ENCODE measurements at places on chromosomes 16 and 17.

DNA sequence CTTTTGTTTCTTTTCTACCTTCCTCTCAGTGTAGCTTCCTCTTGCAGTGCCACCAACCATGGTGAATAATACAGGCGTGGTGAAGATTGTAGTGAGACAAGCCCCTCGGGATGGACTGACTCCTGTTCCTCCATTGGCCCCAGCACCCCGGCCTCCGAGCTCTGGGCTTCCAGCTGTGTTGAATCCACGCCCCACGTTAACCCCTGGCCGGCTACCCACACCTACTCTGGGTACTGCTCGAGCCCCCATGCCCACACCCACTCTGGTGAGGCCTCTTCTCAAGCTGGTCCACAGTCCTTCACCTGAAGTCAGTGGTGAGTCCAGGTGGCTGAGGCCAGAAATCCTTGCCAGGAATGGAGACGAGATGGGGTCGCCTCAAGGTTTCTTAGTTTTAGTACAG lies 23.9 kb downstream of the SRCAP start:
- no peak for DNase-seq

DNA sequence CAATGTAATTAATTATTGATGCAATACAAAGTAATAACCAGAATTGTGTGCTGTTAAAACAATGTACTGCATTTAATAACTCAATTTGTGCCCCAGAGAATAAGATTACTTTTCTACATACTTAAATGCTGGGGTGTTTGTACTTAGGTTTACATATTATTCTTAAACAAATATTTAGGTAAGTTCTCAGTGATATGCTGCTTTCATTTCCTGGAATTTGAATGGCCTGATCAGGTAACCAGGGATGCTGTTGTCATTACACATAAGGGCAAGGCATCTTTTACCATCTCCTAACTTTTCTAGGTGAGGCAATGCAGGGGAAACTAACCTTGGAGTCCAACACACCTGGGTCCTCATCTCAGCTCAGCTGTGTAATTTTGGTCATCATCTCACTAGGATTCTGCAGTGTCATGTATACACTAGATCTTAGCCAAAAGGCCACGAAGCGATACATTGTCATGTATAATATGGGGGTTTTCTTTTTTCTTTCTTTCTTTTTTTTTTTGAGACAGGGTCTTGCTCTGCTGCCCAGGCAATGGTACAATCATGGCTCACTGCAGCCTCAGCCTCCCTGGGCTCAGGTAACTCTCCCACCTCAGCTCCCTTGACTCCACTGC lies 45.2 kb downstream of the MYO1D start:
- no peak for DNase-seq

DNA sequence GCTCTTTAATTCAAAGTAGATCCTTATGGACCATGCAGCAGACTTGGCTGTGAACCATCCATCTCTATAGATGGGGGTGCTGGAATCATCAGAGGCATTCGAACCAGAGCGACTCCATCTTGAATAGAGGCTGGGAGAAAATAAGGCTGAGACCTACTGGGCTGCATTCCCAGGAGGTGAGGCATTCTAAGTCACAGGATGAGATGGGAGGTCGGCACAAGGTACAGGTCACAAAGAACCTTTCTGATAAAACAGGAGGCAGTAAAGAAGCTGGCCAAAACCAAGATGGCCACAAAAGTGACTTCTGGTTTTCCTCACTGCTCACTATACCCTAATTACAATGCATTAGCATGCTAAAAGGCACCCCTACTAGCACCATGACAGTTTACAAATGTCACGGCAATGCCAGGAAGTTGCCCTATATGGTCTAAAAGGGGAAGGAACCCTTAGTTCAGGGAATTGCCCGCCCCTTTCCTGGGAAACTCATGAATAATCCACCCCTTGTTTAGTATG lies 89.2 kb upstream of the BRD7 start:
- no peak for DNase-seq

- no peak for DNase-seq
Observed at GRCh38 chr17:80838311-80839025, 153.2 kb upstream of the CHMP6 start.

- DNase-seq: no peak
Observed at GRCh38 chr17:879546-880442, 97.6 kb downstream of the MRM3 start.

DNA sequence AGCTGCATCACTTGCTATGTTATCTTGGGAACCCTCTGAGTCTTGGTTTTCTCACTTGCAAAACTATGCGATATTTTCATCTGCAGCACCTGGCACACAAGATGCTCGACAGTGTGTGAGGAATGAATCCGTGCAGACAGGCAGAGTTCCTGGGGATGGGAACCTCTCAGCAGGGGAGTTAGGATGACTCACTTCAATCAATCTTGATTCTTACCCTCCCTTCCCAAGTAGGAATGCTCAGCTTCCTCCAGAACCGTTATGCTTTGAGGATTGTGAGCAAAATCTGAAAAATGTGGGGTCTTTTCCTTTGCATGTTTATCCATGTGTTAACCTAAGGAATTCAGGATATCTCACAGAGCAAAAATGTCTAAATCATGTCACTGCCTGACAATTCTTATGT lies 68.9 kb upstream of the HNF1B start:
- no peak for DNase-seq

DNA sequence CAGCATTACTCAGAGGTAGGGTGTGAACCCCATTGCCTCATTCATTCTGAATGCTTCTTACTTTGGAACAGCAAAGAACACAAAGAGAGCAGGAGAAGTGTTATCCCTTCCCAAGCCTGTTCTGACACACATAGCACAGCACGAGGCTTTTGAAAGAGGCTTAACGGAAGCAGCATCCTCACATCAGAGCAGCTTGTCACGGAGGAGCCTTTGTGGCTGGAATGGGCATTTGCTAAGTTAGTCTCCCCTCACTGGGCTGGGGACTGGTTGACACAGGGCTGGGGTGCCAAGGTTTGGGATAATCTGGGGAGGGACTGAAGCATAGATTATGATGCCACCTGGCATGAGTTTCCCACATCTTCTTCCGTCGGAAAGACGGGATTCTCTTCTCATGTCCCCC lies 167.5 kb upstream of the DNAH9 start:
- no peak for DNase-seq

GRCh38 chr17:41863074-41863848 lies 2.0 kb downstream of the KLHL11 start:
- DNase-seq: no peak

GRCh38 chr16:84785843-84786581 lies 33.8 kb upstream of the CRISPLD2 start:
- no peak for DNase-seq

DNA sequence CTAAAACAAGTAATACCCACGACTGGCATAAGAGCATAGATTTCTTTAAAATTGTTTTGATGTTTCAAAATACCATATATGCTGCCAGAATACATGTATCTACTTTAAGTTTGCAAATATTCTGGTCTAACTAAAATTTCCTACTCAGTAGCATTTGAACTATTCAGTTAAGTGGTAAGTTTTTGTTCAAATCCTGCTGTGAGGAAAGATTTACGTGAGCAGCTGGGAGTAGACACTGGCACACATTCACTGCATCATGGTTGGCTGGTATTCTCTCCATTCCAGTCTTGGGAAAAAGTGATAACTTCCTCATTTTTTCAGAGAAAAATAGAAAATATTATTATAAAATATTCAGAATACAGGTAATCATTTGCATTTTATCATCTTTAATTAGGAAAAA lies 133.6 kb downstream of the SKAP1 start:
- no peak for DNase-seq

GRCh38 chr16:55297062-55297909 lies 26.7 kb upstream of the IRX6 start:
- DNase-seq: no peak

DNA sequence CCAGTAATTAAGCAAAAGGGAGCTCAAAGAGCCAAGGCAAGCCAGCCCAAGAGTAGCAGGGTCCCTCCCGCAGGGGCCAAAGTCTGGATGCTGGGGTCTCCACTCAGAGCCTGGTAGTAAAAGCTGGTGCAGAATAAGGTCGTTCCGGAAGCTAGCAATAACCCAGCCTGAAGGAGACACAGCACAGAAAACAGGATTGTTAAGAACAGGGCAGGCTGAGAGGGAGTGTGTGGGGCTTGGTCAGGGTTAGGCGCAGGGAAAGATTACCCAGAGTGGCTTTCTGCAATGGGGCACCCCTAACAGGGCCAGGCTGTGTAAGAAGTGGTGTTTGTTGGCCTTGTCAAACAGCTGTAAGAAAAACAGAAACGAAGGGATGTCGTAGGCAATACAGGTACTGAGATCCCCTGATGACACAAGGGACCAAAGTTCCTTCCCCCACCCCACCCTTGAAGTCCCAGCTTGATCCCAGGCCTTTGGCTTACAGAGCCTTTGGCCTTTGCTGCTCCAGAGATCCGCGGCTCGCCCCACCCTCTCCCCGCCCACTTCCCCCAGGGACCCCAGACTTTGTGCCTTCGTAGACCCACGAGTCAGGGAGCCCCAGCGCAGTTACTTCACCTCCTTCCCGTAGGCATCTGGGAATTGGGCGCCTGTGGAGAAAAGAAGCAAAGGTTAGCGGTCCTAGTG lies 712 bp downstream of the TMEM256 start:
- peak; percentile 10 for DNase-seq
